ENCODE measurements at places on chromosomes 16 and 17.
A peak's percentile ranks its signal among the peaks of the same experiment; 100 is the strongest.

- H3K4me3 ChIP-seq = no peak overlapping the region
- no peak overlapping the region for H3K27ac ChIP-seq
- H3K36me3 ChIP-seq = no peaks in the 10 kb centered on the region
Observed at GRCh38 chr16:25317732-25318316, 60.2 kb upstream of the ZKSCAN2 start.

GRCh38 chr16:1770328-1771187 lies 785 bp downstream of the NME3 start:
- peaks cover 36% of the 10 kb centered on the region for H3K4me1 ChIP-seq
- no peaks in the 10 kb centered on the region for H3K27me3 ChIP-seq
- peak overlapping the region; percentile 91 for H3K27ac ChIP-seq
- peak; percentile 85 for DNase-seq
- H3K4me3 ChIP-seq = peak overlapping the region; percentile 48

- H3K4me1 ChIP-seq = no peaks in the 10 kb centered on the region
- H3K27ac ChIP-seq = no peak overlapping the region
- no peak overlapping the region for H3K4me3 ChIP-seq
- no peaks in the 10 kb centered on the region for H3K36me3 ChIP-seq
- no peak for DNase-seq
- H3K27me3 ChIP-seq = peaks cover 4% of the 10 kb centered on the region
Observed at GRCh38 chr16:82433042-82433441, 193.7 kb upstream of the CDH13 start.

GRCh38 chr17:13428611-13429042 lies 173.1 kb downstream of the HS3ST3A1 start:
- H3K4me1 ChIP-seq = no peaks in the 10 kb centered on the region
- H3K36me3 ChIP-seq = no peaks in the 10 kb centered on the region
- no peak overlapping the region for H3K4me3 ChIP-seq
- DNase-seq = no peak
- no peaks in the 10 kb centered on the region for H3K27me3 ChIP-seq

DNA sequence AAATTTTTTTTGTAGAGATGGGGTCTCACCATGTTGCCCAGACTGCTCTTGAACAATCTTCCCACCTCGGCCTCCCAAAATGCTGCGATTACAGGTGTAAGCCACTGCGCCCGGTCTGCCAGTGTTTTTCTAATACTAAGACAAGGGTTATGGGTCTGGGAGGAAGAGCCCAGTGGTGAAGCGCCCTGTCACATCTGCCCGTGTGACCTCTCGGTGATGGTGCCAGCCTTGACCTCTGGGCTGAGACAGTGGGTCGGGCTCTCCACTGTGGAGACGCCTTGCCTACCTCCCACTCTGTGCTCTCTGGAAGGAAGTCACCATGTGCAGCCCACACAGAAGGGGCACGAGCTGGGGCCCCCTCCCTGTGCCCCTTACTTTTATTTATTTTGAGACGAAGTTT lies 5.1 kb upstream of the BAIAP2 start:
- no peak overlapping the region for H3K27ac ChIP-seq
- no peaks in the 10 kb centered on the region for H3K36me3 ChIP-seq
- DNase-seq = no peak
- H3K4me1 ChIP-seq = peaks cover 4% of the 10 kb centered on the region

DNA sequence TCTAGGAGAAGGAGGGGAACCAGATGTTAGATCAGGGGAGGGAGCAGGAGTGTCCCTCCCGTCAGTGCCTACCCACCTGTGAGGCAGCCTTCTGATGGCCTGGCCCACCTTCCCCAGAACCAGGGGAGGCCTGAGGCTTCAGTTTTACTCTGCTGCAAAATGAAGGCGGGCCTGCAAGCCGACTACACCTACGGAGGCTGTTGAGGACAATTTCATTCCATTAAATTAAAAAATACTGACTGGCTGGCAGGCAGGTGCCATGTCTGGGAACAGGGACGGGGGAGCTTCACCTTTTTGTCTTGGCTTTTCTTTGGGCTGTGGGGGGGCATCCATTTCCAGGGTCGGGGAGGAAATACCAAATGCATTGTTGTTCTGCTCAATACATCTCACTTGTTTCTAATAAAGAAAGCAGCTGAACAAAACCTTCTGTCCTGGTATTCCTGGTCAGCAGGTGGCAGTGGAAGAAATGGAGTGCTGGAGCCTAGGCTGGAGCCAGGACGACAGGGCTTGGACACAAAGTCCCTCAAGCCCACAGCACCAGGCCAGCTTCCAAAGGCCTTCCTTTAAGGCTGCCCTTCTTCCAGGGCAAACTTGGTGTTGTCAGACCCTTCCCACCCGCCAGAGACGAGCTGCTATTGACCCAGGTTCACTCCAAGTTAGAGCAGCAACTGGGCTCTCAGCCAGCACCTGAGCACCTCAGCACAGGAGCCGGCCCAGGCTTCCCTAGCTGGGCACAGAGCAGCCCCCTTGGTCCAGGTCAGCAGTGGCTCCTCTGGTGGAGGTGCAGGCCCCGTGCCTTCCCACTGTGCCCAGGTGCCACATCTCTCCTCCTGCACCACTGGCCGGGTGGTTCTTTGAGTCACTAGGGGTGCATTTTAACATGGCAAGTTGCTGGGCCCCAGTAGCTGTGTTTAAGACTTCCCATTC lies 23.5 kb downstream of the PLCD3 start:
- no peak overlapping the region for H3K4me3 ChIP-seq
- DNase-seq = no peak

GRCh38 chr16:82046941-82047340 lies 11.9 kb downstream of the HSD17B2 start:
- DNase-seq = no peak
- H3K27ac ChIP-seq = no peak overlapping the region
- H3K4me3 ChIP-seq = no peak overlapping the region
- no peaks in the 10 kb centered on the region for H3K4me1 ChIP-seq

DNA sequence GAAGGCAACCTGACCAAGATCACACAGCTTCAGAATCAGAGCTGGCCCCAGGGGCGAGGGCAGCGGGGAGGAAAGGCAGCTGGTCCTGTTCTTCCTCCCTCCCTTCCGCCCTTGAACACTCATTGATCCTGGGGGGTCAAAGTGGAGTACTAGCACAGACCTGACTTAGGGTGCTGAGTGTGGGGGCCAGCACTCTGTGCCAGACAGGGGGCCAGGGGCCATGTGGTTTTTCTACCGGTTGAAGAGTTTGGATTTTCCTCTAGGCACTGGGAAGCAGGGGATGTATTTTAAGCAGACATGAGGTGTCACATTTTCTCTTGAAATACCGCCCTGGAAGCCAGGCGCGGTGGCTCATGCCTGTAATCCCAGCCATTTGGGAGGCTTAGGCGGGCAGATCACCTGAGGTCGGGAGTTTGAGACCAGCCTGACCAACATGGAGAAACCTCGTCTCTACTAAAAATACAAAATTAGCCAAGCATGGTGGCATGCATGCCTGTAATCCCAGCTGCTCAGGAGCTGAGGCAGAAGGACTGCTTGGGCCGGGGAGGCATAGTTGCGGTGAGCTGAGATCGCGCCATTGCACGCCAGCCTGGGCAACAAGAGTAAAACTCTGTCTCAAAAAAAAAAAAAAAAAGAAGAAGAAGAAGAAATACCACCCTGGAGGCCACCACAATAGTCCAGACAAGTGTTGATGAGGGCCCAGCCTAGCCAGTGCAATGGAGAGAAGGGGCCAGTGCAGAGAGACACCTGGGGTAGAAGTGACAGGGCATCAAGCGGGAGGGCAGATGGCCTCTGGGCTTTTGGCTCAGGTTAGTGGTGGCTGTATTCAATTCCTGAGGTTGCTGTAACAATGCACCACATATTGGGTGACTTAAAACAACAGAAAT lies 15.3 kb downstream of the OSBPL7 start:
- peaks cover 2% of the 10 kb centered on the region for H3K27me3 ChIP-seq
- no peak overlapping the region for H3K4me3 ChIP-seq
- no peak for DNase-seq
- peaks cover 6% of the 10 kb centered on the region for H3K4me1 ChIP-seq
- H3K36me3 ChIP-seq = peaks cover 24% of the 10 kb centered on the region
- H3K27ac ChIP-seq = no peak overlapping the region

DNA sequence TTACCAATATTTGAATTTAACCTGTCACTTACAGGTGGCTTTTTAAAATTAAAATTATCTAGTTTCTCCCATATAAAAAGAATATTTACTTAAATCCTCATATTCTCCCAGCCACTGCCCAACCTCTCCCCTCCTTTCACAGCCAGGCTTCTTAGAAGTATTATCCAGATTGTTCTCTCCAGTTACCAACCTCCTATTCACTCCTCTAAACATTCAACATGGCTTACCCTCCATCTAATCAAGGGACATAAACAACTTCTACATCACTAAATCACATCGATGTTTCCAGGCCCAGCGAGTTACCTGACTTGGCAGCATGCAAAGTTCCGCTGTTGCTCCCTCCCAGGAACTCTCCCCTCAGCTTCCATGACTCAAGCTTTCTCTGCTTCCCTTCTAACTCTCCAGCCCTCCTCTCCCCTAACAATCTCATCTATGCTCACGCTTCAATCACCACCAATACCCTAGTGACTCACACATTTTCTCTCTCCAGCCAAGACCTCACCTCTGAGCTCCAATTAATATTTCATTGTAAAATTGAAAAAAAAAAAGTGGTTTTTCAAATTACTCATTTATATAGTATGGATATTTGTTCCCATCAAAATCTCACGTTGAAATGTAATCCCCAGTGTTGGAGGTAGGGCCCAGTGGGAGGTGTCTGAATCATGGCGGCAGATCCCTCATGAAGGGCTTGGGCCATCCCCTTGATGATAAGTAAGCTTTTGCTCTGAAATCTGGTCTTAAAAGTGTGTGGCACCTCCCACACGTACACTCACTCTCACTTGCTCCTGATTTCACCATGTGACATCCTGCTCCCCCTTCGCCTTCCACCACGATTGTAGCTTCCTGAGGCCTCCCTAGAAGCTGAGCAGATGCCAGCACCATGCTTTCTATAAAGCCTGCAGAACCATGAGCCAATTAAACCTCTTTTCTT lies 88.5 kb downstream of the HELZ start:
- no peak overlapping the region for H3K27ac ChIP-seq
- H3K36me3 ChIP-seq = peaks cover 18% of the 10 kb centered on the region

DNA sequence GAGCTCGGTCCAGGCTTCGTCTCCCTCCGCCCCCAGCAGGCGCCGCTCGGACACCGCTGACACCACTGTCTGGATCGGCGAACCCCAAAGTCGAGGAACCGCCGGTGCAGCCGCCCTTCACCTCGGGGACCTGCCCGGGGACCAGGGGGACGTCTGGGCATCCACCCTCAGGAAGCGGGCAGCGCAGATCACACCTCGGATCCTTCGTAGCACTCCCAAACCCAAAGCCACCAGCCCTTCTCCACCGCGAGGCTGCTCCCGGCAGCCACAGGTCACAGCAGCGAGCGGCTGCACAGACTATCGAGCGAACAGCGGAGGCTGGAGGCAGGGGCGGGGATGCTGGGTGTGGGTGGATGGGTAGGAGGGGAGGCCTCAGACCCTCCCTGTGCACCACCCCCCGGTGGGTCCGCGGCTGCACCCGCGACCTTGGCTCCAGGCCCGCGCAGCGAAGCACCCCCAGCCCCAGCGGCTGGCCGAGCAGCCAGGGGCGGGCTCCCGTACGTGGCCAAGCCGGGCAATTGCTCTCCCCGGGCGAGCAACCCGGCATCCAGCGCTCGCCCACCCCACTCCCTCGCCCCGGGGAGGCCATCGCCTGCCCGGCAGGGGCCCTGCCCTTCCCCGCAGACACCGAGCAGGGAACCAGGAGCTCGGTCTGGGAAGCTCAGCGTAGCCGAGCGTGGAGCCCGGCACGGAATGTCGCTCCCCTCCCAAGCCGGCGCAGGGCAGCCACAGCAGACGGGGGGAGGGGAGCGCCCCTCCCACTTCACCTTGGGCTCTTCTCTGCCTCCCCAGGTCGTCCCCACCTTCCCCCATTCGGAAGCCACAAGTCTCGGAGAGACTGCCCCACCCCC lies 1.0 kb downstream of the SDK2 start:
- DNase-seq = no peak
- peaks cover 10% of the 10 kb centered on the region for H3K27me3 ChIP-seq
- no peaks in the 10 kb centered on the region for H3K36me3 ChIP-seq
- peak overlapping the region; percentile 53 for H3K4me3 ChIP-seq
- no peaks in the 10 kb centered on the region for H3K4me1 ChIP-seq

DNA sequence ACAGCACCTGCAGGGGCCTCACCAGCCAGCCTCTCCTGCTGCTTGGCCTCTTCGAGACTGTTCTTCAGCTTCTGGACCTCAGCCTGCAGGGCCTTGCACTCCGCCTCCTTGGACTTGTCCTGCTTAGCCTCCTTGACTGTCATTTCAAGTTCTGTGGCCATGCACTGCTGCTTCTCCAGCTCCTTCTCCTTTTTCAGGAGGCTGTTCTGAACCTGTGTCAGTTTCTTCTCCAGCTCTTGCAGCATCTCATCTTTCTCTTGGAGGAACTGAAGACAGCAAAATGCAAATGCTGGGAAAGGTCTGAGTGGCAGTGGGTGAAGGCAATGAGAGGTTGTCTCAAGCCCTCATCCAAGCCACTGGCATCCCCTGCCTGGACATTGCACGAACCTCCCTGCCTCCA lies 39.1 kb downstream of the DHX38 start:
- H3K4me3 ChIP-seq = no peak overlapping the region
- H3K36me3 ChIP-seq = no peaks in the 10 kb centered on the region
- no peaks in the 10 kb centered on the region for H3K4me1 ChIP-seq
- DNase-seq = no peak

Data from adrenal gland (tissue), 19 donors.